Upper lobe of left lung (tissue), 6 donors: ENCODE measurements at places on chromosomes 6 and 20. TPM values are rescaled to one million over a fixed set of nuclear protein-coding genes. Genes with fewer than 3 reads are reported as not detected.

DNA sequence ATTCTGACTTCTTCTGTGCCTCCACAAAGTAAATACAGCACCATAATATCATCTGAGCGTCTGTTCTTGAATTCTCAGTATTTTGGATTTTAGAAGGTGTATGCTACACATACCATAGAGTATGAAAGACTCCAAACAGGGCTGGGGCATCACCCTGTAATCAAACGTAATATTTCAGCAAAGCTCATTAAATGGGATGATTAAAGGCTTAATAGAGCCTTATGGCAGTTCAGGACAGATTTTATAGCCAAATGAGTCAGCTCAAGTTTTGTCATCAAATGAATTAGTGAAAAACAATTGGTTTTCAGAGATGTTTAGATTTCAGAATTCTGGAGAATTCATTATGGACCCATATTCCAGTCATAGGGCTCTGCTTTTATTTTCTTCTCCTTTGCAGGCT is 68.9 kb downstream of the TULP4 start:
- DNase-seq, result no peak

DNA sequence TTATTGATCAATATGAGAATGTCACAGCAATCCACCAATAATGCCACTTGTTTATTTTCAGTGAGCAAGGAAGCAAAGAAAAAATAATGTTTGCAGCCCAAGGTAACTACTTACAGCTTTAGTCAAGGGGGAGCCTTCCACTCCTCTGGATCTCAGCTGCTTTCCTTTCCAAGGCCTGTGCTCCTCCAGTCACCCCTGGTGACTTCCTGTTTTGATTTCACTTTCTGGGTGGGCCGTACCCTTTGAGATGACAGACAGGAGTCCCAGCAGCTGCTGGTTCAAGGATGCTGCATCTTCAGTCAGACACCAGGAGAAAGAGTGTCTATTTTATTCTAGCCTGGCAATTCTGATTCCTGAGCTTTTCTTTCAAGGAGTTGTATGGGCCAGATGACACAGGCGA is 5.6 kb upstream of the VNN2 start:
- DNase-seq, result peak; percentile 30

DNA sequence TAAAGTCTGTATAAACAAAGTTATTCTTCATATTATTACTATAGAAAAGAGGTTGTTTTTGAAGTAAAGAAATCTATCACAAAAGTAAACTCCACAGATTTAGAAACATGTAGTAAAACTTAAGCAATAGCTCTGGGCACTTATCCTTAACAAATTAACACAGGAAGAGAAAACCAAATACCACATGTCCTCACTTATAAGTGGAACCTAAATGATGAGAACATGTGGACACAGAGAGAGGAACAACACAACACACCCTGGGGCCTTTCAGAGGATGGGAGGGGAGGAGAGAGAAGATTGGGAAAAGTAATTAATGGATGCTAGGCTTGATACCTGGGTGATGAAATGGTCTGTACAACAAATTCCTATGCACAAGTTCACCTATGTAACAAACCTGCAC is 57.2 kb downstream of the C6orf58 start:
- DNase-seq, result no peak

DNA sequence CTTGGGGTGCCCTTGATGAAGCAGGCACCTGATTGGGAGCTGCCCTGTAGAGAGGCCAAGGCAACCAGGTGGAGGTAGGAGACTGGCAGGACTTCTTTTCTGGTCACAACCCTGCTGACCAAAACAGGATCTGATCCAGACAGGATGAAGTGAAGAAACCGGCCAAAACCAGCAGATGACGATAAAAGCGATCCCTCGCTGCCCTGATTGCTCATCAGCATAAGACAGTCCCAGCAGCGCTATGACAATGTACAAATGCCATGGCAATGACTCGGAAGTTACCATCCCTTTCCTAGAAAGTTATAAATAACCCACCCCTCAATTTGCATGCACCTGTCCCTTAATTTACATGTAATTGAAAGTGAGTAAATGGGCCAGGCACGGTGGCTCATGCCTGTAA is 88.4 kb upstream of the PDE10A start:
- no peak for DNase-seq

Gene TGM3
- total RNA-seq, result 0.59 TPM
